ENCODE measurements at places on chromosomes 5 and 9.

DNA sequence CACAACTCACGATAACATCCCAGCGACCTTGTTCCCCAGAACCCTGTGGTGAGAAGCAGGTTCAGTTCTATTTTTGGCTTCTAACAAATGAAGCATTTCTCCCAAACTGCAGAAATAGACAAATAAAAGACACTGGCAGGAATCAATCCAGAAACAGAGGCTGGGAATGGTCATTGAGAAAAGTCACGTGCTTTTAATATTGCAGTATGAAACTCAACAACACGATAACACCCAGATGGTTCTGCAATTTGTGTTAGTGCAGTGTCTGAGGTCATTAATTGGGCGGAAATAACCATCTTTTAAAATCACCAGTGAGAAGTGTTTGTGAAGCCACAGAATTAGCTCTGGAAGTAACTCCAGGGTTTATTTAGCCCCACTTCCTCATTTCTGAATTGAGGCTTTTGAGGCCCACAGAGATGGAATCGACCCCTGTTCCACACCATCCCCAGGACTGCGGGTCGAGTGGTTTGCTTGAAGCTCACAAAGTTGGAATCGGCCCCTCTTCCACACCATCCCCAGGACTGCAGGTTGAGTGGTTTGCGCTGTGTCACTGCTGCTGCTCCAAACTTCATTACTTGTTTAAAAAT lies 164.7 kb upstream of the IRX4 start:
- no peak for DNase-seq

DNA sequence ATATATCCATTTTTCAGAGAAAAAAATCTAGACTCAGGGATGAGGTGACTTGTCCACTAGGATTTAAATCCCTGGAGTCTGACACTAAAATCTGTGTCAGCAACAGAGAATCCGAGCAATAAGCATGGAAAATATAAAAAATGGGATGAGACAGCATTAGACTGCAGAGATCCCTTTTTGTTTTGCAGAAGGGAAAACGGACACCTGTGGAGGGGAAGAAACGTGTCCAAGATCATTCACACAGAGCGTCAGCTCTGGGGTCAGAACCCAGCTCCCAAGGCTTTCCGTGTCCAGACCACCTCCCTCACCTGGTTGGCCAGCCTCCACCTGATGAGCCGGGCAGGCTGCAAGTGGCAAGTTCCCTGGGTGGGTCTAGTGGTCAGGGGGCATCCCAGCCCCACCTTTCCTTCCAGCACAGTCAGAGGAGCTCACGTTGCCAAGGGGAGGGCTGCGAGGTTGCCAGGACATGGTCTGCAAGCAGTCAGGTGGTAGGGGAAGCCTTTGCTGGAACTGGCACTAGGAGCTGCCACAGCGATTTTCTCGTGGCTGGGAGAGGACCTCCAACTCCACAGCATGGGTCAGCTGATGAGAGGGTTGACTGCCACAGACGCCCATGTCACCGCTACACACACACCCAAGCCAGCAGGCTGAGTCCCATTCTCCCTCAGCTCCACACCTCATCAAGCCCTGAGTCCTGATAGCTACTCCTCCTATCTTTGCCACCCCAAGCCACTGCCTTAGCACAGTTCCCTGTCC lies 65.9 kb upstream of the CPLX2 start:
- no peak for DNase-seq

DNA sequence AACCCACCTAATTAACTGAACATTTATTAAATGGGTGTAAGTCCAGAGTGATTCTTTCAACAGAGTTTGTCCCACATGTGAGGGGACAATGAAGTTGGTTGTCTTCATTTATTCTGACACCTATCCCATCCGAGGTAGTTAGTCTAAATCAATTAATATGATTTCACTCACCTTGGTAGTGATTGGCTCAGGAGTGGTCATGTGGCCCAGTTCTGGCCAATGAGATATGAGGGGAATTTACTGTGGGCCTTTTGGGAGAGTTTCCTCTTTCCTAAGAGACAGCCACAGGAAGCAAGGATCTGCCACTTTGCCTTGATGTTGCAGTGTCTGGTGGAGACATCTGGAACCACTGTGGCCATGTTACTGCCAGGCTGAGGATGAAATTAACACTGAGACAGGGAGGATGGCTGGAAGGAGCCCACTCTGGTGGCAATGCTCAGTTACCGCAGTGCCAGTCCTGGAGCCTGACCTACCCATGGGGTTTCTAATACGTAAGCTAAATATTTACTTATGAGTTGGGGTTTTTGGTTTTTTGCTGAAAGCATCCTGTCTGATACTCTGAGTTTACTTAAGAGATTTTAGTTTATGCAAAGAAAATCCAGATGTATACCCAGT lies 118.6 kb downstream of the FGF18 start:
- no peak for DNase-seq

DNA sequence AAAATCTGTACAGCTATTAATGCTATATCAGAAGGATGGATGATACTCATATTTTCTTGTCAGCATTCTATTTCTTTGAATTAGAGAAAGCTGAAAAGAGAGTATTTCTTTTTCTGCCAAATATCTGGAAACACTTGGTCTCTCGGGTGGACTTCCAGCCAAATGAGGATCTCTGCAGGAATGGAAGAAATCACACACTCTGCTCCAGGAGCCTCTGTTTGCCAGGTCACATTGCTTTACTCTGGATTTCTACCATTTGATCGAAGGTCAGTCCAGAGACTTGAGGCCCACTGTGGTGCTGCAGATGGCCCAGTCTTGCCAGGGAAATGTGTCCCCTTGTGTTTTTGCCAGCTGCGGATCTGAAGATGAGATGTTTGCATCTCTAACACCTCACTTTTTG lies 154.1 kb downstream of the PCSK1 start:
- no peak for DNase-seq

DNA sequence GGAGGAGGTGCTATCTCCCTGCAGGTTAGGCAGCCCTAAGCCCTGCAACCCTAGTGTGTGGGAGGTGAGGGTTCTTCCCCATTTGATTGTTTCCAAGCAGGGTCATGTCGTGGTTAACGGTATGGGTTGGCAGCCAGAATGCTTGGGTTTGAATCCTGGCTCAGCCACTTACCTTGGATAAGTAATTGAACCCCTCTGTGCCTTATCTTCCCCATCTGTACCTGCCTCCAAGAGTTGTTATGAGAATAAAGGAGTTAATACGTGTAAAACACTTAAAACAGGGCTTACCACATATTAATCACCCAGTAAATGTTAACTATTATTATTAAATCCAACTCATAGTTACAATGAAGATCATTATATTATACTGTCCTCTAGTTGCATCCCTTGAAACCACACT lies 52.2 kb upstream of the SPATA31E1 start:
- no peak for DNase-seq

GRCh38 chr9:35675732-35676392 lies 2.1 kb downstream of the CA9 start:
- no peak for DNase-seq

- no peak for DNase-seq
These were observed 55.8 kb upstream of the CDH6 start for GRCh38 chr5:31137676-31138075.

DNA sequence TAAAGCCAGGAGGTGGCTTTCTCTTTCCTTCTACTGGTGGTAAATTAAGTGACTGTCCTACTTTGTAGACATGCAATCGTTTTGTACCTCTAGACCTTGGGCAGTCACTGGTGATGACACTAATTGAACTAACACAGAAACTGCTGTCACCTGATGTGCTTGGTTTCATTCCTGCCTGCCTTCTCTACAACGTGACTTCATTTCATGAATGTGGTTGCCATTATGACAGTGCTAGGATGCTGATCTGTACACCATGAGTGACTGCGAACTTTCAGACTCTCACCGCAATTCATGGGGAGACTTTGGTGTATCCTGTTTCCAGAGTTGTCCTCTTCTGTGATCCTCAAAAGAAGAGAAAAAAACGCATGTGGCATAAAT lies 47.5 kb downstream of the UBE2QL1 start:
- no peak for DNase-seq

DNA sequence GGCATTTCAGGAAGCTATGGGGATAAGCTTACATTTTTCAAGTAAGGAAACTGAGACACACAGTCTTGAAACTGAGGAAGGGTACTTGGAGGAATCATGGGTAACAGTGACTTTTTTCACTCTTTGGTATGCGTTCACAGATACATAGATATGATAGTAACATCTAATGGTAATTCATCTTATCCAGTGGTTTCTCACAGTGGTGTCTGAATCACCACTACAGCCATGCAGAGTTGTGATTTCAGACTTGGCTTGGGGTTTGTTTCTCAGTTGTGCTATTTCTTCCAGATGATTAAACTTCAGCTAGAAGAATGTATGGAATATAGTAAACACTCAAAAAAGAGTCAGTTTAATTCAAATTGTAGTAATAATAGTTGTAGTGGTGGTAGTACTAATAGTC lies 239.1 kb upstream of the NUDT12 start:
- no peak for DNase-seq

DNA sequence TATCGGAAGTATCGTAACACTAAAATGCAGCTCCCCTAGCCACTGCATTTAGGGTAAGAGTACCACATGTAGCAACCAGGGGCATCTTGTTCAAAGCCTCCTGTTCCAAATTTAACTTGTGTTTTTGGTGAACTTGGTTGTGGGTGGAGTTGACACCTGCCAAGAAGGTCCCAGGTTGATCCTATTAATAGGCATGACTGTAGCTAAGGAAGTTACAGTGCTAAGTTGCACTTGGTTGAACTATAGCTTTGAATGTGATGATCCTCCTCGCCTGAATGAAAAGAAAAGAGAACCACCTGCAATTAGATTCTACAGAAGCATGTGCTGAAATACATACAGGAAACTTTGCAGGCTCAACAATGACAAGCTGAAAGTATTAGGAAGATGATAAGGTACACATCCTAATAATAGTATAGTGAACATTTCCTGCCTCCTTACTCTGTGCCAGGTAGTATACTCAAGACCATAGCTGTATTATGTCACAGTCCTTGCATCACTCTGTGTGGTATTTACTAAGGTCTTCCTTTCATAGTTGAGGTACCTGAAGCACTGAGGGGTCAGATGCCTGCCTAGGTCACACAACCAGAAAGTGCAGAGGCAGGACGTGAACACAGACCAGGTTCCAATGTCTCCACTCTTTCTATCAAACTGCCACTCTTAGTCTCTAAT lies 64.5 kb upstream of the PIP5K1B start:
- no peak for DNase-seq

DNA sequence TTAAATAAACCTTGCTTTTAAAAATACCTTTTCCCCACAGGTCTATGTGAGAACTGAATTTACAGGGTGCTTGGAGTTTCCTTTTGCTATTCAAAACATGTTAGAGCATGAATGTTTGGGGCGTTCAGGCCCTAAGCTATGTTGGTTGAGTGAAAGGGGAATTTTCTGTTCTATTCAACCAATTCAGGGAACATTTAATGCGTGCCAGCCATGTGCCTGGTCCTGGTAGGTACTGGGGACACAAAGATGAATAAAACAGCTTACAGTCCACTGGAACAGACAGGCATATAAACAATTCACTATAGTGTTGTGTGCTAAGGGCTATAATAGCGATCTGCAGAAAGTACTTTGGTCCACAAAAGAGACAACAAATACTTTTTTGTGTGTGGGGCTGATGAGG lies 108.5 kb downstream of the ZSWIM6 start:
- no peak for DNase-seq

DNA sequence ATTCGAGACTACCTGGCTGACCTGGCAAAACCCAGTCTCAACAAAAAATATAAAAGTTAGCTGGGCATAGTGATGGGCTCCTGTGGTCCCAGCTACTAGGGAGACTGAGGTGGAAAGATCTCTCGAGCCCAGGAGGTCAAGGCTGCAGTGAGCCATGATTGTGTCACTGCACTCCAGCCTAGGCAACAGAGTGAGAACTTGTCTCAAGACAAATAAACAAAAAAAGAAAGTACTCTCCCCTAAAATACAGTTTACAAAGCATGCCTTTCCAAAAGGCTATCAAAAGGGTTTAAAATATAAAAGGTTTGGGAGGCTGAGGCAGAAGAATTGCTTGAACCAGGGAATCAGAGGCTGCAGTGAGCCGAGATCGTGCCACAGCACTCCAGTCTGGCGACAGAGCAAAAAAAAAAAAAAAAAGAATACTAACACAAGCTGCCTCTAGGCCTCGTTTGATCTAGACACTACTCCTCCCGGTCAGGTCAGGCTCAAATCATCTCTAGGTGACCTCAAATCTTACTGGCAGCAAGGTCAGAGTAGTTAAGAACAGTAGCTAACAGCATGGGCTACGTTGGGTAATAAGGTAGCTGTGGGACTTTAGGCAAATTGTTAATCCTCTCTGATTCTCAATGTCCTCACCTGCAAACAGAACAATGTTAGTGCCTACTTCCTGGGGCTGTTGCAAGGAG lies 9.3 kb downstream of the NAIF1 start:
- DNase-seq: no peak

DNA sequence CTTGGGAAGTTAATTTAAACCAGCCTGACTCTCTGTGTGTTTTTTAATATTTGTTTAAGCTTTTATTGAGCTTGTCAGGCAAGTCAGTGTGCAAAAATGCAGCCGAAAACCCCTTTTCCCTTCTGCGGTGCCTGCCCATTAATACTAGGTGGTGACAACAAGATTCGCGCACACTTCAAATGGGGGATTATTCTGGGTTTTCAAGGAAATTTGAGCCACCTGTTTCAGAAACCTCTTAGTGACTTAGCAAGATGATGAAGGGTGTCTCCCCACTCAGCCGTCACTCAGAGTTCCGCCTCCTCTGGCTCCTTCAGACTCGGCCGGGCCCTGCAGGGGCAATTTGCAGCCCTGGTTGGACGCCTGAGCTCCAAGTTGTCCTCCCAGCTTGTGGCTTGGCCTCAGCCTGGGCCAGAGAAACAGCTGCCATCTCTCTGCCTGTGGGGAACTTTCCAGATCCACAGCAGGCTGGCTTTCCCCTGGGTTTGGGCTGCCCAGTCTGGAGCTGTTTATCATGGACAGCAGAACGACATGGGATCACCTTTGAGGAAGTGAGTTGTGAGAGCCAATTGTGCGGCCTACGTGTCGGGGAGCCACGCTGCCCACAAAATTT lies 75.9 kb downstream of the SPRY4 start:
- DNase-seq: no peak

GRCh38 chr9:115593587-115594091 lies 475.7 kb upstream of the TNC start:
- no peak for DNase-seq

GRCh38 chr5:146825033-146825432 lies 53.5 kb downstream of the PPP2R2B start:
- DNase-seq: no peak

DNA sequence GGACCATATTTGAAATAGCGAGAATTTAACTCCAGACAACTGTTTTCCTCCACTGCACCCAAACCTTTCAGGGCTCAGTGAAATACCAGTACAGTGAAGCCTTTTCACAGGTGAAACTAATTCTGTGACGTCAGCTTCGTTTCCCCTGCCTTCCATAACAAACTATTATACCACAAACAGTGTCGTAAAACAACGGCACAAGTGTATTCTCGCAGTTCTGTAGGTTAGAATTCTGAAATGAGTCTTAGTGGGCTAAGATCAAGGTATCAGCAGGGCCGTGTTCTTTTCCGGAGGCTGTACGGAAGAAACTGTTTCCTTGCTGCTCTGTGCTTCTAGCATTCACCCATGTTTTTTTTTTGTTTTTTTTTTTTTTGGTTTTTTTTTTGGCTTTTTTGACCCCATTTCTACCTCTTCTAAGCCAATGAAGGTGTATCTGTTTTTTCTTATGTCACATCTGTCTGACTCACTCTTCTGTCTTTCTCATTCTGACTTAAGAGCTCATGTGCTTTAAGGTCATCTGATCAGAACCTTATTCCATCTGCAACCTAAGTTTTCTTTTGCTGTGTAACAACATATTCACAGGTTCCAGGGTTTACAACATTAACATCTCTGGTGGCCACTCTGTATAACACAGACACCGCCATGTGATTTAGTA lies 20.1 kb downstream of the ISOC1 start:
- DNase-seq: peak; percentile 8

All from CD4-positive, alpha-beta T cell (primary cell).